ENCODE measurements at places on chromosomes 4 and X.

DNA sequence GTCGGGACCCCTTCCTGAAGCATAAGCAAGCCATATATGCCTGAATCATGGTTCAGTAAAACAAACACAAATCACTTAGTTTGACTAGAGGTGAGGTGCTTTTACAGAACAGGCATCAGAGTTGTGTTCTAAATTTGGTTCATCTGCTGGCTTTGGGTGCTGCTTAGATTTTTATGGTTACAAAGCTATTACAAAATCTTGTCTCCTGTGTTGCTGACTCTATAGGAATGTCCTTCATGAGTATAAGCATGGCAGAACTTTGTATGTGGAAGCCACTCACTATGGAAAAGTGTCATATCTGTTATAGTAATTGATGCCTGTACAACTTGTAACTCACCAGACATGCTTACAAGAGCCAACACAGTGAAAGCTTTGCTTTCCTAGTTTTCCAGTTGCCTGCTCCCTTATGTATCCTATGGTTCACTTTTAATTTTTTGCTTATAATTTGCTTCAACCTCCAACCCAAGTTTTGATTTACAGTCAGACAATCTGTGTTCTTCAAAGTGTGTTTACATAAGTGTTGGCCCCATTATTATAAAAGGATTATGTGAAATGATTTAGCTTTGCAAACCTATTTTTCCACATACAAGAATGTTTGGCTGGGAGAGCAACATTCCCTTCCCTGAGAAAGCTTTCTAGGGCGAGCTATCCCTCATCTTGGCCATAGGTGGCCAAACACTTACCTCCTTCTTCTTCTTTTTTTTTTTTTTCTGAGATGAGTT, 30.0 kb upstream of the CYP2U1 start:
- no peak for DNase-seq

GRCh38 chrX:1673337-1673736, 58.5 kb downstream of the ASMT start:
- DNase-seq = peak; percentile 46

DNA sequence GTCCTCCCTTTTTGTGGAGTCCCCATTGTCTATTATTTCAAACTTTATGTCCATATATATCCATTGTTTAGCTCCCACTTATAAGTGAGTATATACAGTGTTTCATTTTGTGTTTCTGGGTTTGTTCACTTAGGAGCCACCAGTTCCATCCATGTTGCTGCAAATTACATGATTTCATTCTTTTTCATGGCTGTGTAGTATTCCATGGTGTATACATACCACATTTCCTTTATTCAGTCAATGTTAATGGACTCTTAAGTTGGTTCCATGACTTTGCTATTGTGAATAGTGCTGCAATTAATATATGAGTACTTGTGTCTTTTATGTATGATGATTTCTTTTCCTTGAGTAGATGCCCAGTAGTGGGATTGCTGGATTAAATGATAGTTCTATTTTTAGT, 329.1 kb downstream of the AR start:
- DNase-seq = no peak

- no peak for DNase-seq
These were observed 207.4 kb upstream of the MAOA start for GRCh38 chrX:43448688-43449087.

DNA sequence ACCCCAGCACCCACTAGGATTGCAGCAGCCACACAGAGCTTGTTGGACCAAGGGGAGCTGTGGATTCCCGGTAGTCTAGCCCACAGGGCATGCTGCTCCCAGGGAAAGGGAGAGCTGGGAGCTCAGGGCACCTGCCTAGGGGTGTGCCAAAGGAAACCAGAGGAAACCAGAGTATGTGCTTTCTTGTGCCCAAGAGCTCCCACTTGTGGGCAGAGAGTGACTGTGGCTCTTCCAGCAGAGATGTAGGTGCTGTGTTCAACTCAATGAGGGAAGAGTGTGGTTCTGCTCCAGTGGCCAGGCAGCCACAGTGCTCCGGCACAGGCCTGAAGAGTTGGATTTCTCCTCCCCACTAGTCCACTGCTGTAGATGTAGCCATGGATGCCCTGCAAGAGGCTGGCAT, 1050.0 kb upstream of the INTU start:
- DNase-seq = no peak

DNA sequence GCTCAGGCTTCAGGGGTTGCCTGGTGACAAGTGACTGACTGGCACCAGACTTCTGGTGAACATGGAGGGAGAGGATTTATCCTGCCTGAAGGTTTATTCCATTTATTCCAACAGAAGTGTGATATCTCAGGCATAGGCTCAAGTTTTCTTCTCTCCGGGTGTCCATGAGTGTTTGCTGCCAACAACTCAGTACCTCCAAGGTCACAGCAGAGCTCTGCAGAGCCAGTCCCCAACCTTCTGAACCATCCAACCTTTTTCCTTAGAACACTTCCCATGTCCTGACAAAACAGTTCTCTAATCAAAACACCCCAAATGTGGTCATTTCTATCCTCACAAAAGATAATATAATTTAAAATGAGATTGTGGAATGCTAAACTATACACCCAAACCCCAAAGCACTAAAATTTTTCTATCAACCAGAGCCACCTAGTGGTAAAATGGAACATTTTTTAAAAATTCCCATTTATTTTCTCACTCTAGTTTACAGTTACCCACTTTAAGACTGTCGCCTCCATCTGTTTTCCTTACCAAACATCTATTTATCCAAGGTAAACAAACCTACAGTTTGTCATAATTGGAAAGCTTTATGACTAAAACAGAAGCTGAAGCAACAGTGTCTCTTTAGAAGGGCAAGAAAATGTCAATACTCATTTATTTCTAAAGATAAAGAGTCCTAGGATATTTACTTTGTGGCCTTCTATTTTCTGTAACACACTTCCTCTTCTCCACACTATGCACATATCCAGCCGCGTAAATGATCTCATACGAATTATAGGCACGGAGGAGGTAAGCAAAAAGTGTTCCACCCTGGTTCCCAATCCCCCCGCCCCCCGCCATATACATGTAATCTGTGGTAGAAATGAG, 39.5 kb downstream of the TMEM154 start:
- DNase-seq = no peak

DNA sequence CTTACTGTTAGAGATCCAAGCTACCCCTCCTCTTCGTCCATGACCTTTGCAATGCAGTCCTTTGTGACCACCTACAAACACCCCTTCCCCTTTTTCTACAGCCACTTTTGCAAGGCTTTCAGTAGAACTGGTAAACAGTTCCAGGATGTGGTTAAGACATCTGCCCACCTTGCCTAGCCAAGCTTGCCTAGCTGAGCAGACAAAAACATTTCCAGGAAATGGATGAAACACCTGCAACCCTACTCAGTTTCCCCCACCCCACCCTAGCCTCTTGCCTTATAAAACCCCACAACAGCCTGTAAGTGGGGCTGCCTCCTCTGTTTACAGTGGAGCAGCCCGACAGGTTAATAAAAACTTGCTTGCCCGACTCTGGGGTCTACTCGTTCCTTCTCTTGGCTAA, 133.8 kb downstream of the ZC4H2 start:
- no peak for DNase-seq

DNA sequence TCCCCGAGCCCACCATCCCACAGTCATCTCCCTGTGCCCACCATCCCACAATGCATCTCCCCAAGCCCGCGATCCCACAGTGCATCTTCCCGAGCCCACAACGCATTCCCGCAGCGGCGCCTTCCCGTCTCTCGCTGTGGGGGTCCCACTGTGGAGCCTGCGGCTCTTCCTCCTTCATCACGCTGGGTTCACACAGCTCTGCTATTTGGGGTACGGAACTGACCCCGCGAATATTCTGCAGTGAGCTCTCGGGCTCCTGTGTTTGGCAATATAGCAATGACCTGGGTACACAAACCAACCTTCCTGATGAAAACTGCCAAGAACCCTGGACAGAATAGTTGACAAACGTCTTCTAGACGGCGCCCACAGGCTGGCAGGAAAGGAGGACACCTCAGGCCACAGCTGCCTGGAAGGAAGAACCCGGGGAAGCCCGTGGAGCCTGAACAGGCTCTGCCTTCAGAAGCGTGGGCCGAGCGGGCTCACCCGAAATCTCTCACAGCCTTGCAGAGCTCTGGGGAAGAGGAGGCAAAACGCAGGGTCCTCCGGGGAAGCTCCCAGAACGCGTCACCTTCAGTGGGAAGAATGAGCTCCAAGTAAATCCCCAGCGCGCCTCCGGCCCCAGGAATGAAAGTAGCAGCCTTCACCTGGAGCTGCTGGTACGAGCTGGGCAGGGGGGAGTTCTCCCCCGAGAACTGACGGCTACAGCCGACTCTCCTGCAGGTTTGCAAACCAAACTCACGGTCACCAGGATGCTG, 22.9 kb downstream of the PPP2R3B start:
- DNase-seq = no peak

DNA sequence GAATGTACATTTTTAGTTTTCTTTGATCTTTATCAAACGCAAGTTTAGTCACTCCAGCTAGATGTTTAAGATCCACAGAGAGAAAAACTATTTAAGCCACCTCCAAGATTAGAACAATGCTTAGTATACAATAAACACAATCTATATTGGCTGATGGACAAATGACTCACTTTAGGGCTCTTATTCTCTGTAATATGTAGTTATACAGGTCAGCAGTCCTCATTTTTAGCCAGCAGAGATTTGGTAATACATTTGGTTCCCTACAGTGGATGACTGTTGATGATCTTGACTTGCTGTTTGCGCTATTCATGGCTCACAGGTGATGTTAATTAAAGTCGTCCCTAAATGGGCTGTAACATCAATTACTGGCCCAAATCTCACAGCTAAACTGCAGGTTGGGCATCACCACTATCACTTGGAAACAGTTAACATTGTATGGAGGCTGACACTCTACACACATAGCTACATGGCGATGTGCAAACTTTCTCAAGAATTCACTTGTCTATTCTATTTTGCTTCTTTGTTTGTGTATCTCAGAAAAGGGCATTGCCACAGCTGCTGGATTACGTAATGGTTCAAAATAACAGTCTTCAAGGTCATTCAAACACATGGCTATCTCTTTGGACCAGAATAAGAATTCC, 11.8 kb upstream of the DTHD1 start:
- no peak for DNase-seq

GRCh38 chr4:25513814-25514213, 136.8 kb downstream of the ANAPC4 start:
- DNase-seq = no peak

DNA sequence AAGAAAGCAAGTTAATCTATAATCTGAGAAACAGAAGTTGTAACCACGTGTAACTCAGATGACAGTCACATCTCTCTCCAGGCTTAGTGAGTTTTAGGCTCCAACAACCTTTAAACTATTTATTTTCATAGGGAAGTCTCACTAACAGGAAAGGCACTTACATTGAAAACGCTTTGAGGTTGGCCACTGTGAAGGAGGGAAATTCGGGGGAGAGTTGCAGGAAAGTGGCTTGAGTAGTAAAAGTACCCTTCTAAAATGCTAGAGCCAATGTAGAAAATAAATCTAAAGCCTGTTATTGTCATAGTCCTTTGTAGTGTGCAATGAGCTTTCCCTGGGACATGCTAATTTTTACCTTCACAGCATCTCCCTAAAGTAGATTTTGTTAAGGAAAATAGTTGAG, 995 bp upstream of the NFXL1 start:
- DNase-seq = no peak

- no peak for DNase-seq
These were observed 31.0 kb upstream of the HTRA3 start for GRCh38 chr4:8238515-8239053.

DNA sequence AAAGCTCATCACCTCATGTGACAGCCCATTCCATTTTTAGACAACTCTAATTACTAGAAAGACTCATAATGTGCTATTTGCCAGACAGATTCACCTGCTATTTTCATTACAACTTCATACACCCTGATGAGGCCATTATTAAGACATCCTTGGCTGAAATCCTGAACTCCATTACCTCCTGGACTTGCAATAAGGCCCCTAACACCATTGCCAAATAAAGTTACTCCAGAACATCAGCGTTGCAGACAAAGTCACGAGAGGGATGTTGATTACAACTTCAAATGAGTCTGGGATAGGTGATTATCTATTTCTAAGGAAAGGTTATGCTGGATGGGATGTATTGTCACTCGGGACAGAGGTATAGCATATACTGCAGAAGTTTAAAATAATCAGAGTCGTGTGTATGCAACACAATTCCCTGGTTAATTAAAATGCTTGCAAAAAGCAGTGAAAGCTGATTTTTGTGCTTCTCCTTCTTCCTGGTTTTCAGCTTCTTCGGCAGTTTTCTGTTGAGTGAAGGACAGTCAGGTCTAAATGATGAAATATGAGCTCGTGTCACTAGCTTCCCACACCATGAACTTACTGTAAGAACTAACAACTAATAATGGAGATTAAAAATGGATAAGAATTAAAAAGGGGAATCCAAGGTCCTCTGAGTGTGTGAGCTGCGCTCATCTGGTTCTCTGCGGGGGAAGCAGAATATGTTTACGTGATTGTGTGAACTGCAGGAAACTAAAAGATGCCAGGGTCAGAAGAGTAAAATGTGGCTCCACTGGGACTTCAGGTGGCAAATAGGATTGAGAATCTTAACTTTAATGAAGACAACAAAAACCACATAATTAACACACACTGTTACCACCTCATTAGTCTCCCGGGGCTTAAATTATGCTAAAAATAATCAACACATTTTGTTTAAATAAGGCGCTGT, 17.6 kb upstream of the SOD3 start:
- DNase-seq = no peak

DNA sequence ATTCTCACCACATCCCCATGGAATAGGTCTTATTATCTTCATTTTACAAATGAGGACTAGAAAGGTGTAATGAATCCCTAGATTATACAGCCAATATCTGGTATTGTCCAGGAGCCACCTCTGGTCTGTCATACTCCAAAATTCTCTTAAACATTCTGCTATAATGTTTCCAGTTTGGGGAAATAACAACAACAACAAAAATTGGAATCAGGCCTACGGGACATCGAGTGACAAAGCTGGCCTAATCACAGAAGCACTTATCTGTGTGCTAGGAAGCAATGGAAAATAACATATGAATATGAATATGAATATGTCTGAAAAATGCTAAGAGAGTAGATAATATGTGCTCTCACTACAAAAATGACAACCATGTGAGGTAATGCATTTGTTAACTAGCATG, 264.1 kb downstream of the GASK1B start:
- no peak for DNase-seq

- no peak for DNase-seq
These were observed 179.1 kb upstream of the MAB21L2 start for GRCh38 chr4:150402871-150403272.

DNA sequence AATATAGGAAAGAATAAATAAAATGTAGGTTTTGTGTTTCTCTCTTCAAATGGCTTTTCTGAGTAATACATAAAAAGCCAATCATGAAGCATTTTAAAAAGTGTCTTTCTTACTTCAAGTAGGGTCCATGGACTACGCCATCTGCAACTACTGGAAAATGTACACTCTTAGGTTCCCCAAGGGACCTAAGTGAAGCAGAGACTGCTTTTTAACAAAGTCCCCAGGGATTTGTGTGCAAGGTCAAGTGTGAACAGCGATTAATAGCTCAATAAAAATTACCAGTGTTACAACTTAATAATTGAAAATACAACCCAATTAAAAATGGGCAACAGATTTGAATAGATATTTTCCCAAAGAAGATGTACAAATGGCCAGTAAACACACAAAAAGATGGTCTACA, 84.9 kb downstream of the ARHGAP6 start:
- no peak for DNase-seq

- no peak for DNase-seq
These were observed 4.0 kb upstream of the PRDM5 start for GRCh38 chr4:120926358-120927025.

Data from activated naive CD4-positive, alpha-beta T cell treated with Interleukin-2 at 50 U/mL for 16 hours (primary cell).